GM10248 (cell line): ENCODE measurements at places on chromosomes 2 and 18.

DNA sequence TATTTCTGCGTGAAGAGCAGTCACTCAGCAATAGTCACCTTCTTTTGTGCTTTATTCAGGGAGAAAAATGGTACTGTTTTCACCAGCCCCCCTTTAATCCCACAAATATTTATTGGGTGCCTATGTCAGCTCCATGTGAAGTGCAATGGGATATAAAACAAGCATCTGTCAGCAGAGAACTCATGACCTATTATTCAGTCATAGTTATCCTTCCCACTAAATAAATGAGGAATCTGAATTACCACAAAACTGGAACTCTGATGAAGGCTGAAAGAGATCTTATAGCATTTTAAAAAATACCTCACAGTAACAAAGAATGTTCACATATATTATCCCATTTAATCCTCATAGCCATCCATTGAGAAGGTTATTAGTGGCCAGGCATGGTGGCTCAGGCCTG is 45.8 kb downstream of the DHX57 start:
- DNase-seq = no peak

GRCh38 chr18:42069036-42069435 is 114.0 kb downstream of the PIK3C3 start:
- no peak for DNase-seq

GRCh38 chr2:86617153-86617552 is 6.5 kb downstream of the RNF103 start:
- DNase-seq = no peak

DNA sequence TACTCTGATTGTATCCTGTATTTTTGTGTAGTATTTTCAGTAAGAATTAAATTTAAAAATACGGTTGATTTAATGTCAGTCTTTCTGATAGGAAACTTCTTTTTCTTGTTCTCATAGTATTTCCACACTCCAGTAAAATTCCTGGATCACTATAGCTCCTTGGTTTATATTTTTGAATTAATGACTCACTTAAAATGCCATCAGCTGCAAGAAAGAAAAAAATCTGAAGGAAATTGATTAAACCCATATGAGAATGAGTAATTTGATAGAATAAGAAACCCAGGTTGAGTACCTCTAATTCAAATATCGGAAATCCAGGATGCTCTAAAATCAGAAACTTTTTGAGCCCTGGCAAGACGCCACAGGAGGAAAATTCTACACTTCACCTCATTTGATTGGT is 186.8 kb upstream of the RND3 start:
- no peak for DNase-seq

GRCh38 chr2:6648596-6649247 is 217.0 kb downstream of the CMPK2 start:
- no peak for DNase-seq
